ENCODE measurements at places on chromosomes 1 and 21.

- DNase-seq, result no peak
These were observed 47.3 kb downstream of the RAP1GAP start for GRCh38 chr1:21621761-21622436.

GRCh38 chr1:14672005-14672404 lies 73.5 kb downstream of the KAZN start:
- no peak for DNase-seq

DNA sequence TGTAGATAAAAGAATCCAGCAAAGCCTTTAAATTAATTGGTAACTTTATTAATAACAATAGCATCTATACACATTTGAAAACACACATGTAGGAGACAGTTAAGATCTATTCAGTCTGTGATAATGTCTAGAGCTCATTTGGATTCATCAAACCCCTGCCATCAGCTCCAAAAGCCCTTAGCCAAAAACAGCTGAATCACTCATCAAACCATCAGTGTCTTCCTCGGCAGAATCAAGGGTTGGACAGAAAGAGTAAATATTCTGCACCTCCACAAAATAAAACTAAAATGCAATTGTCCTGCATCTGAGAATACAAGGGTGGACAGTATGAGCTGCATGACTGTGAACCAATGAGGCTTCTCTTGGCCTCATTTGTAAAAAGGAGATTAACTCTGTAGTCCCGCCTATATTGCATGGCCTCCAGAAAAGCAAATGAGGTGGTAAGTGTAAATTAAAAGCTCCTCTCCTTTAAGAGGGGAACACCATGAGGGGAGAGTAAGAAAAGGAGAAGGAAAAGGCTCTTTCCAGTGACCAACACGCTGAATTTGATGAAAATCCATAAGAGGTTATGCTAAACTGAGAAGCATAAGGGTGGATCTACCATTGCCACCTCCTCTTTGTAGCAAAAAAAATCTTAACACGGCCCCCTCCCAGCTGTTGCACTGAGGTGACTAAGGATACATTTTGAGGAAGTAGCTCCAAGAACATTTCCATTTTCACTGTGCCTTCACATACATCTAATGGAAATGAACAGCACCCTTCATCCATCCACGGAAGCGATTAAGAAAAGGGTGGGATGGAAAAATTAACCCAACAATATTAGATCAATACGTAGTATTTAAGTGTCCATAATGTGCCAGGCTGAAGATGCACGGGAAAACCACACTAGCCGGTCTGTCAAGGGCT lies 14.7 kb upstream of the BOLA1 start:
- peak; percentile 95 for DNase-seq

- peak; percentile 64 for DNase-seq
These were observed 262.0 kb downstream of the TNR start for GRCh38 chr1:175481126-175482070.

DNA sequence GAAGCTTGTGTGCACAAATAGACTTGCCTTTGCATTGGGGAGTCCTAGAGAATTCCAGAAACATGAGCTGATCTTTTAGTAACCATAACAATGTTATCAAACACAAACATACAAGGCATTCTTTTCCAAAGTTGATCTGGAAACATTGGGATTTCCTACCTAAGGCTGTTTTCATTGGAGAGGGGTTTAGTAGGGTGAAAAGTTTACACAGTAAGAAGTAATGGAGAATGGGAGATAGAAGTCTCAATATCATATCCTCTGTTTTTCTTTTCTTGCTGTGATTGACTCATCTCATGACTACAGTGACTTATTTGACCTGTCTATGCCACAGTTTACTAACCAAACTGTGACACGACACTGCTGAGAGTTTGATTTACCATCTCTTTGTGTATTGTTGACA lies 65.6 kb upstream of the PLA2G4A start:
- no peak for DNase-seq

DNA sequence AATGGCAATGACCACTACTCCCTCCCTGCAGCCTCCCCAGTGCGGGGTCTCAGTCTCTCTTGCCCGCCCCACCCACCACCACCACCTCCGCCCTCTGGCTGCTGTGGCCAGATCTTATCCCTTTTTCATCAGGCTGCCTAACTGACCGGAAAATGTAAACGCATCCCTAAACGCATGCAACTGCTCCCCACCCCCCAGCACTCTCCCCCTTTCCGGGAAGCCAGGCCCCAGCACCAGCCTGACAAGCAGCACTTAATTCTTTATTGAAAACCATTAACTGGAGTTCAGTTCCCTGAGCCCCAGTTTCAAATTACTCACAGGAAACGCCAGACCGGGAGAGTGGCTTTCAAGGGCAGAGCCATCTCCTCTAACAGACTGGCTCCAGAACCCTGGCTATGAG lies 147.7 kb downstream of the DMRTA2 start:
- DNase-seq, result peak; percentile 72

All from NCI-H82 (cell line).